ENCODE measurements at places on chromosomes 12 and 14. TPM values are rescaled to one million over a fixed set of nuclear protein-coding genes. Genes with fewer than 3 reads are reported as not detected.

- no peak for DNase-seq
Measured at GRCh38 chr14:69685716-69686115, 74.3 kb downstream of the SUSD6 start.

Gene EFS
- total RNA-seq, result 31.9 TPM

GRCh38 chr12:52590021-52590420, 11.2 kb downstream of the KRT72 start:
- no peak for DNase-seq

- no peak for DNase-seq
Measured at GRCh38 chr12:48164451-48164850, 7.1 kb upstream of the ASB8 start.

DNA sequence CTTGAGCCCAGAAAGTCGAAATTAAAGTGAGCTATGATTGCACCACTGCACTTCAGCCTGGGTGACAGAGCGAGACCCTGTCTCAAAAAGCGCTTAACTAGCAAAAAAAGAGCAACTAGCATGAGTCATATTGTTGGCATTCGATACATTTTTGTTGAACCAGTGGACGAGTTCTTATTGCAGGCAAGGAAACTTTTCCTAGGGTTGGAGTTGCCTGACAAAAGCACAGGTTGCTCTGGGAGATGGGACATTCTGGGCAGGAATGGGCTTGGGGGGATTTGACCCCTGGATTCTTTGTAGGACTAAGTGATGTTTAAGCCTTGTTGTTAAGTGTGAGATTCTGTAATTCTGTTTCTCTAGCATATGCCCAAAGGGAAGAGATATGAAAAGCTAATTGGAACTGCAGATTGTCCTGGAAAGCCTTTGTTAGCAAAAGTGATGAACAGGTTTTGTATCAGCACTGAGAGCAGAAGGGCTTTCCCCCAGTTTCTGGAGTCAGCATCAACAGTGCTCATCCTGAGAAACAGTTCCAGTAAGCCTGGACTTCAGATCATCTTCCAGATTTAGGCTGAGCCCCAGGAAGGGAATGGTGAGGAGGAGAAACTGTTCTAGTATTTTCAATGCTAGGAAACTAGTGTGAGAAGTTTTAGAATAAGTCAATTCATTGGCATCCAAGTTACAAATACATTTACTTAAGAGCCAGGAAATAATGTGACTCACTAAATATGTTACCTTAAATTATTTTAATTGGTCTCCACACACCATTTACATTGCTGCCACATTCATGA, 123.1 kb downstream of the SRGAP1 start:
- no peak for DNase-seq

Measured in osteocyte (in vitro differentiated cells).